Endodermal cell (in vitro differentiated cells): ENCODE measurements at places on chromosomes 7 and 10. TPM values are rescaled to one million over a fixed set of nuclear protein-coding genes. Genes with fewer than 3 reads are reported as not detected.

DNA sequence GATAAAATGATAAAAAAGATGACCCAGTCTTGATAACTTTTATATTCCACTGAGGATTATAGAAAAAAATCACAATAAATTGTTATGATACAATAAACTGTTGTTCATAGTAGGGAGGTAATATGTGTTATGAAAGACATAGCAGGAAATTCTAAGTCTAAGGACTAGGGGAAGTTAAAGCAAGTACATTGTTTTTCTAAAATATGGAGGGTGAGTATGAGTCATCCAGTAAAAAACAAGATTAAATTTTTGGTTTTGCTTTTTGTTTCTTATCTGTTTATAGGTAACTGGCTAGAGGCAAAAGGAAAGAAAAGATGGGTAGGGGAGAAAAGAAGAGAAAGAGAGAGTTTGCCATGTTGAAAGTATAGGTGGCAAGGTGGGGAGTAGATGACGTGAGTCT, 188.4 kb downstream of the POLR1F start:
- no peak for DNase-seq

GRCh38 chr10:118276204-118276603, 65.9 kb downstream of the FAM204A start:
- no peak for DNase-seq

GRCh38 chr7:138525757-138526156, 65.7 kb downstream of the TRIM24 start:
- no peak for DNase-seq

The LRRN3 gene
- 1.3 and 1.4 TPM in 2 replicates for total RNA-seq

The COL17A1 gene
- 1.1 and 1.7 TPM in 2 replicates for total RNA-seq

- no peak for DNase-seq
Observed at GRCh38 chr7:144713850-144714249, 122.0 kb downstream of the TPK1 start.

DNA sequence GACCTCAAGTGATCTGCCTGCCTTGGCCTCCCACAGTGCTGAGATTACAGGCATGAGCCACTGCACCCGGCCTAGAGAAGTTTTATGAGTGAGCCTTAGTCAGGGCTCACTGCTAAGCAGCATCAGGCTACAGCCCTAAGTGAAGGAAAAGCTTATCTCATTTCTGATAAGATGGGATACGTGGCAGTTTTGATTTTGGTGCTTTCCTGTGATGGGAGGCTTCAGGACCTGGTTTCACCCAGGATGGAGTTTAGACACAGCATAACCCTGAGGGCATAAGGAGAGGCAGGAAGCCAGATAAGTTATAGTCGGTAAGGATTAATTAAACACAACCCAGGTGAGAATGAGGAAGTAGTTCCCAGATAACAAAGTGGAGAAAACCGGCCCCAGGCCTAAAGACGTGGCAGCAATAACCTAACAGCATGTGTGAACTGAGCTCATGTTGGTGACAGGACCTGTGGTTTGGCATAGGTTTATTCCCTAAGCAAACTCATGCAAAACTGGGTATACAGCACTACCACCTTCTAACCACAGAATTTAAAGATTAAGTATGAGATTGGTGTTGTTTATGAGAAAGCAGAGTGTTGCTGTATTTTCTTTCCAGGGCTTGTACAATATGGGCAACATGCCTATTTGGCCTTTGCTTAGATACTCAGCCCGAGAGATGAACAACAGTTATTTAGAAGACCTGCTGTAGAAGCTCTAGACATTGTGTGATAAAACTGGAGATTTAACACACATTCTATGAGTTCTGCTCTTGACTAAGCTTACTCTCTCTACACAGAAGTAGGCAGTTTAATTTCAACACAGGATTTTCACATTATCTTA, 119.4 kb downstream of the COL28A1 start:
- DNase-seq: peak; percentile 51

DNA sequence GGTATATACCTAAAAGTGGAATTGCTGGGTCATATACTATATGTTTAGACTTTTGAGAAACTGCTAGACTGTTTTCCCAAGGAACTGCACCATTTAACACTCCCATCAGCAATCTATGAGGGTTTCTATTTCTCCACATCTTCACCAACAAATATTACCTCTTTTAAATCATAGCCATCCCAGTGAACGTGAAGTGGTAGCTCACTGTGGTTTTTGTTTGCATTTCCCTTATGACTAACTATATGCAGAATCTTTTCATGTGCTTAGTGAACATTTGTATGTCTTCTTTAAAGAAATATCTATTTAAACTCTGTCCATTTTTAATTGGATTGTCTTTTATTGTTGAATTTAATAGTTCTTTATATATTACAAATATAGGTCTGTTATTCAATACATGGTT, 115.8 kb upstream of the SEC61G start:
- no peak for DNase-seq

The TWIST1 gene
- total RNA-seq: 0.46 to 1.7 TPM (median 1.7 TPM) in 3 replicates

The AGFG2 gene
- total RNA-seq: 28.9 and 32.7 TPM in 2 replicates

- no peak for DNase-seq
Observed at GRCh38 chr10:68027429-68027828, 47.7 kb downstream of the HERC4 start.

DNA sequence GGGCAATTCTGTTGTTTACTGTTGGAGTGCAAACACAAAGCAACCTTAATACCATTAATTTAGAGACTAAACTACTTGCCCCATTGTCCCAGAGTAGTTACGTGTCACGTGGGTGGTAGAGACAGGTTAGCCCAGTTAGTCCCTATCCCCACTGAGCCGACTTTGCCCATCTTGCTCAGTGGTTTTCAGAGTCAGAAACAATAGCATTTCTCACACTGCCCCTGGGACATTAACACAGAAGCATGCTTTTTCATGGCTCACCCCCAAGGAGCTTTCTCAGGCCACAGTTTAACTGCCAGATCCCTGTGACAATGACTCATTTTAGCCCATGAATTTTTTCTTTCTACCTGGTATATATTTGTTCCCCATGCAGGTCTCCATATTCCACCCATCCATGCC, 271.0 kb downstream of the POU6F2 start:
- peak; percentile 65 for DNase-seq

DNA sequence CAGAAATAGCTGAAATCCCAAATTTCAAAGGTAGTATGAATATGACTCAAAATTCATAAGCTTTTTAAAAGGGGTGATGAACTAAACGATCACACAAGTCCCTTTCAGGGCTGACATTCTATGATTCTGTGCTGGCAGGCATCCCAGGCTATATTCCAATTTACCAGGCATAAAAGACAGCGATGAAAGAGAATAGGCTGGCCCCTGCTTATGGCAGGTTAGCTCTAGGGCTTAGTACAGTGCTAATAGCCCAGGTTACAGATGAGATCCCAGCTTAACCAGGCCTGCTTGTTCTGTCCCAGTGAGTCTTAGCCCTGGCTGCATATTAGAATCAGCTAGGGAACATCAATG, 56.4 kb downstream of the CDHR3 start:
- DNase-seq: no peak

DNA sequence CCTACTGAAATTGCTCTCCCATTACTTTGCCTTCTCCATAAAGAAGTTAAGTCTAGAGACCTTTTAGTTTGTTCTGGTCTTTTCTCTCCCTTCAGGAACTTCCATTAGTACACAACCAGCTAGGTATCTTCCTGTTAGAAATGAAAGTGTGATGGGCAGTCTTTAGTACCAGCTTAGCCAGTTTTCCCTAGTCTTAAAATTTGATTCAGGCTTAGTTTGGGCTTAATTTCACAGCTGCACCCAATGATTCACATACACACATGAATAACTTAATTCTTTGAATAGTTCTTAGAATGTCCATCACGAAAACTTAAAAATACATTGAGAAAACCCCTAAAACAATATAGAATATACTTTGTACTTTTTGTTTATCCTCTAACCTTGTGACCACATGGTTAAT, 2.4 kb upstream of the PPP1R9A start:
- DNase-seq: no peak

- DNase-seq: no peak
Observed at GRCh38 chr7:154484943-154485342, 432.7 kb downstream of the DPP6 start.
